ENCODE measurements at places on chromosomes 11 and 22. TPM values are rescaled to one million over a fixed set of nuclear protein-coding genes. Genes with fewer than 3 reads are reported as not detected.

- H3K27ac ChIP-seq = no peak overlapping the region
- peaks cover 17% of the 10 kb centered on the region for H3K4me1 ChIP-seq
- no peaks in the 10 kb centered on the region for H3K36me3 ChIP-seq
Observed at GRCh38 chr11:46529095-46529905, 64.5 kb downstream of the AMBRA1 start.

GRCh38 chr11:75471176-75471973 lies 38.4 kb upstream of the KLHL35 start:
- H3K36me3 ChIP-seq = no peaks in the 10 kb centered on the region
- no peak overlapping the region for H3K27ac ChIP-seq
- no peak for DNase-seq
- no peaks in the 10 kb centered on the region for H3K27me3 ChIP-seq
- H3K4me1 ChIP-seq = peaks cover 72% of the 10 kb centered on the region

The CBX6 gene
- 116 TPM for total RNA-seq

DNA sequence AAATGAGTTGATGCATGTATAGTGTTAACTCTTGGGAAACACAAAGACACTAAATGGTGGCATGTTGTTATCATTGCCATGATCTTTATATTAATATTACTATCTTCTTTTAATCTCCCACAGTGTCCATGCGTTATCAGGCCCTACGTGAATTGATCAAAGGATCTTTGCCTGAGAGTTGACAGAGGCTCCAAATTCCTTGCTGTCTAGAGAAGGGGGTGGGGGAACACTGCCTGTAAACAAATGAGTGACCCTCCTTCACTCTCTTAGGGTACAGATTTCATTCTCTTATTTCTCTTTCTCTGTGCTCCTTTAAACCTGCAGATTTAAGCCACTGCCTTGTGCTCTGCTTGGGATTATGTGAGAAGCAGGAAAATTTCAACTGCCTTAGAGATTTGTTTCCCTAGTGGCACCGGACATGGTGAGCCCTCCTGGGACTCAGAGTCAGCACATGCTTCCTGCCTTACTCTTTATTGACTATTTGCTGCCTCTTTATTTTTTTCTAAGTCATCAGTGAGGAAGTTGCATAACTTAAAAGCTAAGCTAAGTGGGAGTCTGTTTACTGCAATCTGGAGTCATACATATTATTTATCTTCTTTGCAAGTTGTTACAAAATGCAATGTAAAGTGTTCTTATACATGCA lies 122.9 kb downstream of the MAML2 start:
- peaks cover 53% of the 10 kb centered on the region for H3K4me1 ChIP-seq
- no peaks in the 10 kb centered on the region for H3K27me3 ChIP-seq
- H3K36me3 ChIP-seq = peaks cover 6% of the 10 kb centered on the region
- peak overlapping the region; percentile 57 for H3K4me3 ChIP-seq
- H3K27ac ChIP-seq = peak overlapping the region; percentile 18

- H3K27me3 ChIP-seq = no peaks in the 10 kb centered on the region
- no peak for DNase-seq
- H3K36me3 ChIP-seq = no peaks in the 10 kb centered on the region
Observed at GRCh38 chr11:69380451-69380901, 86.5 kb downstream of the MYEOV start.

The INS gene
- 1,584 TPM for total RNA-seq

DNA sequence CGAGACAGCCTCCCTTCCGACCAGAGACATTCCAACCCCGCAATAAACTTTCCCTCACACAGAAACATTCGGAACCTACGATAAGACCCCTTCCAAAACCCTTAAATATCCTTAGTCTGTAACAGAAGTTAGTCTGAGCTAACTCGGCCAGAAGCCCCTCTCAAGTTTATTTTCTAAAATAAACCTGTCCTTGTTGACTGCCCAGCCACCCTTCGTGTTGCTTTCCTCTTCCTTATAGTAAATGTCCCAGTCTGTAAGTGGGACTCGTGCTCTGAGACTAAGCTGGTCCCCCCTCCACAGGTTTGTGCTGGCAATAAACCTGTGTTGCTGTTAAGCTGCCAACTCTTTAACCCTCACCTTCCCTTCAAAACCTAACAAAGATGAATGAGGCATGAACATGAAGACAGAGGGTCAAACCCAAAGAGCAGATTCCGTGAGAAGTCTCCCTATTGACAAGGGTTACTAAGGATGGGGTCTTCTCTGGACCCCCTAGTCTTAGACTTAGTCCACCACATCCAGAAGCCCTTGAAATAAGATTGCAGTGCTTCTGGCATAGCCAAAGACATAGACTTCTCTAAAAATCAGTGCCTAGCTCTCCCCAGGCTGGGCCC lies 18.2 kb downstream of the MIF start:
- H3K4me1 ChIP-seq = peaks cover 17% of the 10 kb centered on the region
- no peaks in the 10 kb centered on the region for H3K27me3 ChIP-seq
- peaks cover 7% of the 10 kb centered on the region for H3K36me3 ChIP-seq
- peak overlapping the region; percentile 42 for H3K4me3 ChIP-seq

GRCh38 chr22:46586123-46586519 lies 34.1 kb upstream of the GRAMD4 start:
- DNase-seq = no peak
- peaks cover 5% of the 10 kb centered on the region for H3K36me3 ChIP-seq
- peaks cover 28% of the 10 kb centered on the region for H3K4me1 ChIP-seq
- no peak overlapping the region for H3K27ac ChIP-seq
- no peaks in the 10 kb centered on the region for H3K27me3 ChIP-seq
- no peak overlapping the region for H3K4me3 ChIP-seq

- peaks cover 12% of the 10 kb centered on the region for H3K36me3 ChIP-seq
- H3K27me3 ChIP-seq = no peaks in the 10 kb centered on the region
- DNase-seq = no peak
Observed at GRCh38 chr11:72308226-72309073, 64.5 kb upstream of the PHOX2A start.

The DLG2 gene
- total RNA-seq = 5.9 TPM

GRCh38 chr22:44627521-44628139 lies 74.4 kb upstream of the PRR5 start:
- no peak overlapping the region for H3K4me3 ChIP-seq
- peaks cover 13% of the 10 kb centered on the region for H3K27me3 ChIP-seq
- no peak overlapping the region for H3K27ac ChIP-seq
- no peak for DNase-seq
- peaks cover 6% of the 10 kb centered on the region for H3K4me1 ChIP-seq

DNA sequence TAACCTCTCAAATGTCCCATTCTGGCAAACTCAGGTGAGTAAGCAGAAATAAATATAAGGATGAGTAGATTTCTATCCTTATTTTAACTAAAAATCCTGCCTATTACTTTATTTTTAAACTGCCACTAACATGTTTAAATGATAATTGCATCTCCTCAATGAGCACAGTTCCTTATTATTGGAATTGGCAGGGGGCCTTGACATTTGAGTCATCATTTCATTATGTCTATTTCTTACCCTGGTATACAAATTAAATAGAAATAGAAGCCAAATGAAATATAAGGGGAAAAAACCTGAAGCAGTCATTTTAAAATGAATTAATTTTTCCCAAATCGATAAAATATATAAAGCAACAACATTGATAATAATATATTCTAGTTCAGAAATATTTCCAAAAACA lies 81.2 kb downstream of the GUCY1A2 start:
- no peaks in the 10 kb centered on the region for H3K36me3 ChIP-seq
- no peaks in the 10 kb centered on the region for H3K27me3 ChIP-seq
- no peaks in the 10 kb centered on the region for H3K4me1 ChIP-seq

DNA sequence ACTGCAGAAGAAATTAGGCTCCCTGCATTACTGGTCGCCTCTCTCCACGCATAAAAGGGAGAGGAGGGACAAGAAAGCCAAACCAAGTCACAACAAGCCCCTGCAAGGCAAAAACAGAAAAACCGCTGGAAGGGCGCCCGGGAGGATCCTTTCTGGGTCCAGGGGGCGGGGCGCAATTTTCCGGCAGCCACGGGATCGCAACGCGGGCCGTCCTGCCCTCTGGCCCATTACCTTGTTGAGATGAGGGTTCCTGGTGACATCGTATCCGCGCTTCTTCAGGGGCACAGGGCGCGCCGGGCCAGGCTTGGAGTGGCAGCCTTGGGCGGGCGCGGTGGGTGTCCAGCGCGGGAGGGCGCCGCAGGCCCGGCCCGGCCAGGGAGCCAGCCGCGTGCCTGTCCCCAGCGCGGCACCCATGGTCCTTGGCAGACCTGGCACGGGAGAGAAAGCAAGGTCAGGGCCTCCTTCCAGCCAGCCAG lies 847 bp downstream of the ME3 start:
- peaks cover 55% of the 10 kb centered on the region for H3K27me3 ChIP-seq
- H3K27ac ChIP-seq = peak overlapping the region; percentile 1
- H3K36me3 ChIP-seq = peaks cover 4% of the 10 kb centered on the region
- no peak for DNase-seq
- H3K4me3 ChIP-seq = peak overlapping the region; percentile 81

The GPR83 gene
- total RNA-seq = 0.36 TPM

DNA sequence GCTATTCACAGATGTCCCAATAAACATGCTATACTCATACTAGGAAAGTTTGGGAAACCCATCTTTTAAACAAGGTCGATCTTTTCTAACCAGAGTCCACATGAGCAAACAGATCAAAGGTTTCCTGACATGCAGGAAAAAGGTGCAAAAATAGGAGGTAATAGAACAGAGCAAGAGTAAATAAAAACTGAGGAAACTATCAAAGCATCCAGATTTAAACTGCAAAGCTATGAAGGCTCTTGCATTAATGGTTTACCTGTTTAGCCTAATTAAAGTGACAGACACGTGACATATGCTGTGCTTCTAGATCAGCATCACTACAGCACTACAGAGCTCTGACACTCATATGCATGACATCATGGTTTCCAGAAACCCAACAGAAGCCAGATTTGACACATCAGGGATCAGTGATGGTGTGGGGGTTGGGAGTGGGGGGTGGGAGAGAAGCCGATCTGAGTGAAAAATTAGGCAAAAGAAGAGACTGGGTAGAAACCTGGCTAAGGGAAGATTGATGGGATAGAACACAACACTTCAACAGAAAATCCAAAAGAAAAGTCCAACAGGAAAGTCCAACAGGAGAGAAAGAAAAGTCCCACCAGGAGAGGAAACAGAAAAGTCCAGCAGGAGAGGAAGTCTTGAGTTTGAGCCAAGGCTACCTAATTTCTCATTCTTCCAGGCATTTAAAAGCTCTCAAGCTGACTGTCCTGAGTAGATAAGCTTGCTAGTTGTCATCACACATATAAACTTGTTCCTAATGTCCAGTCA lies 262.3 kb downstream of the SOX6 start:
- H3K36me3 ChIP-seq = peaks cover 10% of the 10 kb centered on the region
- H3K27ac ChIP-seq = no peak overlapping the region
- no peak overlapping the region for H3K4me3 ChIP-seq

DNA sequence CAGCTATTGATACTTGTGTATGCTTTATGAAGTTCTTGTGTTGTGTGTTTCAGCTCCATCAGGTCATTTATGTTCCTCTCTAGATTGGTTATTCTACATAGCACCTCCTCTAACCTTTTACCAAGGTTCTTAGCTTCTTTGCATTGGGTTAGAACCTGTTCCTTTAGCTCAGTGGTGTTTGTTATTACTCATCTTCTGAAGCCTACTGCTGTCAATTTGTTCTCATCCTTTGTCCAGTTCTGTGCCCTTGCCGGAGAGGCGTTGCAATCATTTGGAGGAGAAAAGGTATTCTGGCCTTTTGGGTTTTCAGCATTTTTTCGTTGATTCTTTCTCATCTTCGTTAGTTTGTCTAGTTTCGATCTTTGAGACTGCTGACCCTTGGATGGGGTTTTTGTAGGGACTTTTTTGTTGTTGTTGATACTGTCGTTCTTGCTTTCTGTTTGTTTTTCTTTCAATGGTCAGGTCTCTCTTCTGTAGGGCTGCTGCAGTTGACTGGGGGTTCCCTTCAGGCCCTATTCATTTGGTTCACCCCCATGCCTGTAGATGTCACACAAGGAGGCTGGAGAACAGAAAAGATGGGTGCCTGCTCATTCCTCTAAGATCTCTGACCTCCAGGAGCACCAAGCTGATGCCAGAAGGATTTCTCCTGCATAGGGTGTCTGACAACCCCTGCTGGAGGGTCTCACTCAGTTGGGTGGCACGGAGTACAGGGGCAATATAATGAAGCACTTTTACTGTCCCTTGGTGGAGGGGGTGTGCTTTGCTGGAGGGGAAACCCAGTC lies 35.9 kb upstream of the MUC15 start:
- H3K4me1 ChIP-seq = no peaks in the 10 kb centered on the region
- H3K27ac ChIP-seq = no peak overlapping the region
- no peaks in the 10 kb centered on the region for H3K27me3 ChIP-seq

DNA sequence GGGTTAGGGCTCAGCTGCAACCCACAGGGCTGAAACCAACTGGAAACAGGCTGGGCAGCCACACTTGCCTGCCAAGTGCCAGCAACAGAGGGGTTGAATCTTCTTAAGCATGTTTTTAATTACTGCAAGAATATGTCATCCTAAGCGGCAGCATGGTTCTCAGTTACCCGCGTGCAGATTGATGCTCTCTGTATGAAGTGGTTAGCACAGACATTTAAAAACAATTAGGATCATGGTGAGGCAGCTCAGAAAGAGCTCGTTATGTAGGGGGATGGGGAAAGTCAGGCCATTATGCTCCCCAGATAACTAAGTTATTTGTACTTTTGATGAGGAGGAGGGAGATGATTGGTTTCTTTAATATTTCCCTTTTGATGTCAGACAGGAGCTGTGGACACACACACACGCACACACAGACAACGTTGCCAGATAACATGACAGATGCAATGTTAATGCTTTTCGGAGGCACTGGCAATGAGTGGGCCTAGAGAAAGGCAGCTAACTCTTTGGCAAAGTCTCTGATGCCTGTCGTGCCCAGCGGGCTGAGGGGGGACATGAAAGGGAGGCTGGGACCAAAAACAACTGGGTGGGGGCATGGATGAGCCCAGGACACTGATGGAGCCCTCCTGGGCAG lies 389.7 kb downstream of the NXPE2 start:
- no peak overlapping the region for H3K4me3 ChIP-seq
- H3K27me3 ChIP-seq = peaks cover 6% of the 10 kb centered on the region
- no peaks in the 10 kb centered on the region for H3K36me3 ChIP-seq
- H3K4me1 ChIP-seq = peaks cover 38% of the 10 kb centered on the region
- DNase-seq = no peak

GRCh38 chr11:111372538-111372937 lies 6.5 kb downstream of the POU2AF1 start:
- H3K4me3 ChIP-seq = no peak overlapping the region
- H3K27ac ChIP-seq = no peak overlapping the region
- peaks cover 2% of the 10 kb centered on the region for H3K27me3 ChIP-seq
- no peak for DNase-seq

The SLC22A12 gene
- not detected for total RNA-seq

The ELP4 gene
- total RNA-seq = 15.1 TPM

All from type B pancreatic cell (in vitro differentiated cells).